RWPE2 (cell line): ENCODE measurements at places on chromosomes 1 and 21.

DNA sequence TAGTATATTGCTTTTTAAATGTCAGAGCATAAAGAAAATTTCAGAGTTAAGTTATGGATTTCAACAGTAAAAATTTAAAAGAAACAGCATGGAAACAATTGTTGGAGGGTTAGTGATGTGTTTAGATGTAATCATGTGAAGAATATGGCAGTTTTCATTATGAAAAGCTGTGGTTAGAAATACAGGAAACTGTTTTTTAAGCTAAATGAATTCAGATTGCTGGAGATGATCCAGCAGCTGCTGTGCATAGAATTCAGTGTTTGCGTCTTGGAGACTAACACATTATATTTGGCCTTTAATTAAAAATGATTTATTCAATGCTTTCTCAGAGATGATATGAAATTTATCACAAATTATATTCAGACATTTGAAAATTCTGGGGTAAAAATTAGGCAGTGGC, 273.6 kb upstream of the LRRC7 start:
- no peak overlapping the region for H3K27ac ChIP-seq
- H3K36me3 ChIP-seq, result no peaks in the 10 kb centered on the region
- H3K4me1 ChIP-seq, result no peaks in the 10 kb centered on the region
- no peaks in the 10 kb centered on the region for H3K27me3 ChIP-seq
- DNase-seq, result no peak

DNA sequence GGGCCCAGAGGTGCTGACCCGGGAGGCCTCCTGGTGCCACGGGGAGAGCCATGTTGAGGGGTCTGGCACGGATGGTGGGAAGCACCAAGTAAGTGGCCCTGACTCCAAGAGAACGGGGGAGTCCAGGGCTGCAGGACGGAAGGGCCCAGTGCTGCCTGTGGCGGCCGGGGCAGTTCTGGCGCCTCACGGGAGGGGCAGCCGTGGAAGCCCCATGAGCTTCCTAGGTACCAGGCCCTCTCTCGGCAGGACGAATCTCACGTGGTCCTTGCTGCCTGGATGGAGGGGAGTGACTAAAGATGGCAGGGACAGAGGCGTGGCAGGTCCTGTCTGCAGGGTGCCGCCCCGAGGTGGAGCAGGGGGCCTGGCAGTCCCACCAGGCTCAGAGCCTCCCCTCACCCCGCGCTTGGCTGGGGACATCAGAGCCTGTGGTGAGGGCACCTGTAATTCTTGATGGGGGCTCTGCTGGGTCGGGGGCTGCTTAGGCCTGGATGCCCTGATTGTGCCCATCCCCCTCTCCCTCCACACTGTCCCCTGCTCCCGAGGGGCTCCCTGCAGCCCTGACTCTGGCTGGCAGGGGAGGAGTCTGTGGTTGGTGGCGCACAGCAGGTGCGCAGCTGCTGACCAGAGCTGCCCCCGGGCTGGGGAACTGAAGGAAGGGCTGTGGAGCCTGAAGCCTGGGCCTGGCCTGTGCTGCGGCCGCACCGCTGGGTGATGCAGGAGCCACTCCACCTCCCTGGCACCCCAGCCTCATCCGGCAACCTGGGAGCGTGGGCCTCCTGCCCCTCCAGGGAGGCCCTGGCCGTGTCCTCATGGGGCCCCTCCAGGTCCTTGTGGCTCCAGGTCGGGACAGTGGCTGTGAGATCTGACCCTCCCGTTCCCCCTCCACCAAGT, 31.4 kb downstream of the POFUT2 start:
- no peaks in the 10 kb centered on the region for H3K4me1 ChIP-seq
- H3K4me3 ChIP-seq, result no peak overlapping the region
- peak; percentile 61 for DNase-seq
- no peaks in the 10 kb centered on the region for H3K36me3 ChIP-seq
- no peak overlapping the region for H3K27ac ChIP-seq
- H3K27me3 ChIP-seq, result peaks cover 9% of the 10 kb centered on the region

DNA sequence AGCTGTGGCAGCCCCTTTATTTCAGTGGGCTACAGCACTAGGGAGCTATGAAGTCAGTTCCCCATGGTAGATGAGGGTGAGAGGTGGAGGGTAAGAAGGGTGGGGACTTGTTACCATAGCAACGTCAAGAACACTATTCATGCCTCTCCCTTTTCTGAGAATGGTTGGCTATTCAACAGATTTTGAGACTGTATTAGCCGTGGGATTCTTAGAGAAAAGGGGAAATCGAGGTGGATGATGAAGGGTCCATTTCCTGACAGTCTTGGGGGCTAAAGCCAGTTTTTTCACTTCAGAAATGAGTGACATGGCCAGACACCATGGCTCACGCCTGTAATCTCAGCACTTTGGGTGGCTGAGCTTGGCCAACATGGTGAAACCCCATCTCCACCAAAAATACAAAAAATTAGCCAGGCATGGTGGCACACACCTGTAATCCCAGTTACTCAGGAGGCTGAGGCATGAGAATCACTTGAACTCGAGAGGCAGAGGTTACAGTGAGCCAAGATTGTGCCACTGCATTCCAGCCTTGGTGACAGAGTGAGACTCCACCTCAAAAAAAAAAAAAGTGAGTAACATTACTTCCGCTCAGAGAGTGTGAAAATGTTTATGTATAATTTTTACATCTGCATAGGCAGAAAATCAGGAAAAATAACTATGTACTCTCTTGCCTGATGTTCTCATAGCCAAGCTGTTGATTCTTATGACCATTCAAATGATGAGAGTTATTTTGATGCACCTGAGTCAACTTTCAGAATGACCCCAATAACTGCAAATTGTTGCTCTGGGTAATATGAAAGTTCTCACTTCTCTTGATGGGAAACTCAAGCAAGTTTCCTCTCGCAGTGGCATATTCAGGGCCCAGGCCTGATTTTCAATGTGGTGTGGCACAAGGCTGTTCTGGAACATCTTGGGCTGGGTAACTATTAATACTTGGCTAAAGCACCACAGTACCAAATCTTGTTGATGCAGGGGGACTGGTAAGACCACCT, 23.2 kb upstream of the RGSL1 start:
- no peaks in the 10 kb centered on the region for H3K4me1 ChIP-seq
- no peak overlapping the region for H3K27ac ChIP-seq
- no peak overlapping the region for H3K4me3 ChIP-seq
- no peak for DNase-seq

GRCh38 chr1:241482761-241483250, 36.7 kb downstream of the FH start:
- no peaks in the 10 kb centered on the region for H3K27me3 ChIP-seq
- DNase-seq, result no peak
- H3K4me1 ChIP-seq, result peaks cover 16% of the 10 kb centered on the region
- H3K27ac ChIP-seq, result peak overlapping the region; percentile 82

- no peaks in the 10 kb centered on the region for H3K27me3 ChIP-seq
- peaks cover 16% of the 10 kb centered on the region for H3K4me1 ChIP-seq
- no peaks in the 10 kb centered on the region for H3K36me3 ChIP-seq
- no peak overlapping the region for H3K27ac ChIP-seq
Observed at GRCh38 chr21:28418726-28419514, 573.8 kb downstream of the LTN1 start.

DNA sequence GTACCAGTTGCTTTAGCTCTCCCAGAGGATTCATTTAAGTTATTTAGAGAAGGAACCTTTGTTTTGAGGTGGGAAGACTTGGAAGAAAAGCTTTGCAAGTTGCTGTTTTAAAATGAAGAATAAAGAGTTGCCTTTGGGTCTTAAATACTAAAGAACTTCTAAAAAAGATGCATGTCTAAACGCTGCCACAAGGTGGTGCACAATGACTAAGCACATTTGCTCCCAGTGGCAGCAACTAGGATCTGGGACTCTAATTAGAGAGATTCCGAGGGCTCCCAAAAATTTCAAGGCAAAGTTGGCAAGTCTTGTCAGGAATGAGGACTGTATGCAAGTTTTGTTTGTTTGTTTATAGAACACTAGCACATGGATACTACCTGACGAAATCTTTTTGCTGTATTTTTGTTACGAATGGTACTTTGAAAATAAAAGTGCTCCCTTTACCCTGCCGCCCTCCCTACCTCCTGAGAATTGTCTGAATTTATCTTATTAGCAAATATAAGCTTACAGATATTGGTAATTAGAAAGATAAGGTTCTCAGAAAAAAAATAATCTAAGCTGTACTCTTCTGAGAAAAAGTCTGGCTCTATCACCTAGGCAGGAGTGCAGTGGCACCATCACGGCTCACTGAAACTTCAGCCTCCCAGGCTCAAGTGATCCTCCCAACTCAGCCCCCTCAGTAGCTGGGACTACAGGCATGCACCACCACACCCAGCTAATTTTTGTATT, 121.8 kb downstream of the HFM1 start:
- no peak overlapping the region for H3K4me3 ChIP-seq
- DNase-seq, result no peak
- no peaks in the 10 kb centered on the region for H3K36me3 ChIP-seq

- no peak overlapping the region for H3K4me3 ChIP-seq
- no peaks in the 10 kb centered on the region for H3K4me1 ChIP-seq
- peak; percentile 40 for DNase-seq
- no peak overlapping the region for H3K27ac ChIP-seq
Observed at GRCh38 chr1:2636733-2637132, 3.9 kb upstream of the MMEL1 start.

DNA sequence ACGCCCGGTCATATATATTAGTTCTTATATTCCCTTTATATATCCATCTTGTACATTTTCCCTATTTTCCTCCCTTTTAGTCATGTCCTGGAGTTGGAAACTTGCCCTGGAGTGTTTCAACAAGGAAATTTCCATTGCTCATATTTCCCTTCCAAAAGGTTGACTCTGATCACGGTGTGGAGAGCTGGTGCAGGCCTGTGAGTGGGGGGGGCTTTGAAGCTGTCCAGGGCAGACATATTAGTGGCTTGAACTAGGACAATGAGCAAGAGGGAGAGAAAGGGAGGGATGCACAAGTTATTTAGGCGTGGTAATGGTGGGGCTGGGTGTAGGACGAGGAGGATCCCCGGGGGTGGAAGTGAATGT, 30.4 kb upstream of the TMEM61 start:
- H3K36me3 ChIP-seq, result no peaks in the 10 kb centered on the region
- H3K4me1 ChIP-seq, result peaks cover 19% of the 10 kb centered on the region
- peak overlapping the region; percentile 8 for H3K27ac ChIP-seq
- no peak for DNase-seq

GRCh38 chr1:86913399-86913895, 479 bp downstream of the SELENOF start:
- H3K4me3 ChIP-seq, result peak overlapping the region; percentile 72
- no peak for DNase-seq
- peaks cover 29% of the 10 kb centered on the region for H3K36me3 ChIP-seq
- no peaks in the 10 kb centered on the region for H3K27me3 ChIP-seq
- H3K27ac ChIP-seq, result peak overlapping the region; percentile 50

- no peaks in the 10 kb centered on the region for H3K27me3 ChIP-seq
Observed at GRCh38 chr1:30966690-30967369, 58.3 kb upstream of the SDC3 start.

GRCh38 chr1:24077278-24077978, 34.5 kb downstream of the MYOM3 start:
- H3K27me3 ChIP-seq, result no peaks in the 10 kb centered on the region
- no peak overlapping the region for H3K4me3 ChIP-seq
- DNase-seq, result no peak
- no peaks in the 10 kb centered on the region for H3K36me3 ChIP-seq

DNA sequence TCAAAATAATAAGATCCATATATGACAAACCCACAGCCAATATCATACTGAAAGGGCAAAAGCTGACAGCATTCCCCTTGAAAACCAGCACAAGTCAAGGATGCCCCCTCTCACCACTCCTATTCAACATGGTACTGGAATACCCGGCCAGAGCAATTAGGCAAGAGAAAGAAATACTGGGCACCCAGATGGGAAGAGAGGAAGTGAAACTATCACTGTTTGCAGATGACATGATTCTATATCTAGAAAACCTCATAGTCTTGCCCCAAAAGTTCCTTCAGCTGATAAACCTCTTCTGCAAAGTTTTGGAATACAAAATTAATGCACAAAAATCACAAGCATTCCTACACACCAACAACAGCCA, 442.7 kb downstream of the PTBP2 start:
- H3K27me3 ChIP-seq, result no peaks in the 10 kb centered on the region
- DNase-seq, result no peak
- H3K4me1 ChIP-seq, result no peaks in the 10 kb centered on the region
- no peak overlapping the region for H3K27ac ChIP-seq

GRCh38 chr1:35290452-35290851, 21.9 kb downstream of the ZMYM4 start:
- H3K27ac ChIP-seq, result no peak overlapping the region
- no peak for DNase-seq
- H3K27me3 ChIP-seq, result peaks cover 3% of the 10 kb centered on the region
- H3K4me3 ChIP-seq, result no peak overlapping the region
- H3K36me3 ChIP-seq, result peaks cover 25% of the 10 kb centered on the region

DNA sequence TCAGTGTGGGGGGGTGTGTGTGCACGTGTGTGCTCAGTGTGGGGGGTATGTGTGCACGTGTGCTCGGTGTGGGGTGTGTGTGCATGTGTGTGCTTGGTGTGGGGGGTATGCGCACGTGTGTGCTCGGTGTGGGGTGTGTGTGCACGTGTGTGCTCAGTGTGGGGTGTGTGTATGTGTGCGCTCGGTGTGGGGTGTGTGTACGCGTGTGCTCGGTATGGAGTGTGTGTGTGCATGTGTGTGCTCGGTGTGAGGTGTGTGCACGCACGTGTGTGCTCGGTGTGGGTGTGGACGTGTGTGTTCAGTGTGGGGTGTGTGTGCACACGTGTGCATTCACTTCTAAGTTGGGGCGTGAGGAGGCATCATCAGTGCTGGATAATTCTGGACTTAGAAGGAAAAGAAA, 77.9 kb downstream of the PRDM16 start:
- no peaks in the 10 kb centered on the region for H3K27me3 ChIP-seq
- DNase-seq, result no peak
- H3K27ac ChIP-seq, result no peak overlapping the region
- H3K36me3 ChIP-seq, result no peaks in the 10 kb centered on the region

GRCh38 chr21:36149788-36150711, 6.6 kb upstream of the DOP1B start:
- H3K36me3 ChIP-seq, result no peaks in the 10 kb centered on the region
- no peaks in the 10 kb centered on the region for H3K4me1 ChIP-seq
- no peak overlapping the region for H3K4me3 ChIP-seq
- no peak for DNase-seq

DNA sequence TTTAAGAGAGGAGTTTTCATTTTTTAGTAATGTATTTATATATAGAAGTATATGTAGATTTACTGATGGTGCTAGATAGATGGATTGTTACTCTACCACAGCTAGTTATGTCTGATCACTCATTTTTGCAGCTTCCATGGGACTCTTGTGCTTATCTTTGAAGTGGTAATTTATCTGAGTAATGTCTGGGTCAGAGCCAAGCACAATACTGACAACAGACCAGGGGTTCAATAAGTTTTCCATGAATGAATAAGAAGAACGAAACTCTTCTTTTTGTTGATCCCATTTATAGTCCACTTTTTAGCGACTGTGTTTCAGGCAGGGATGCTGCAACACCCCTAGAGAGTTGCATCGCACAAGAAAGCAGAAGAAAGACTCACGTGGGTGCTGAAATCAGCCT, 935.2 kb downstream of the PLA2G4A start:
- H3K4me1 ChIP-seq, result no peaks in the 10 kb centered on the region
- no peak overlapping the region for H3K4me3 ChIP-seq
- DNase-seq, result no peak
- no peaks in the 10 kb centered on the region for H3K36me3 ChIP-seq
- H3K27me3 ChIP-seq, result no peaks in the 10 kb centered on the region

GRCh38 chr1:94716965-94717364, 103.2 kb upstream of the SLC44A3 start:
- no peaks in the 10 kb centered on the region for H3K27me3 ChIP-seq
- no peak overlapping the region for H3K4me3 ChIP-seq
- no peaks in the 10 kb centered on the region for H3K36me3 ChIP-seq
